Osteoblast (primary cell): ENCODE measurements at places on chromosomes 3 and 15. TPM values are rescaled to one million over a fixed set of nuclear protein-coding genes. Genes with fewer than 3 reads are reported as not detected.

MEX3B gene
- total RNA-seq, result 11.2 and 15.2 TPM in 2 replicates

GRAMD2A gene
- not detected in 2 replicates for total RNA-seq

CALML4 gene
- total RNA-seq, result 1.2 and 2.2 TPM in 2 replicates

GP5 gene
- 0.29 and 0.36 TPM in 2 replicates for total RNA-seq

TMCO5A gene
- not detected in 2 replicates for total RNA-seq

TMEM108 gene
- total RNA-seq, result 0.29 and 0.36 TPM in 2 replicates

SNUPN gene
- total RNA-seq, result 30.4 and 30.9 TPM in 2 replicates

ABI3BP gene
- total RNA-seq, result 130 and 183 TPM in 2 replicates
